ENCODE measurements at places on chromosomes 3 and 15.
A peak's percentile ranks its signal among the peaks of the same experiment; 100 is the strongest.

GRCh38 chr15:68407886-68408881 lies 23.8 kb downstream of the ITGA11 start:
- DNase-seq, result peak; percentile 27

DNA sequence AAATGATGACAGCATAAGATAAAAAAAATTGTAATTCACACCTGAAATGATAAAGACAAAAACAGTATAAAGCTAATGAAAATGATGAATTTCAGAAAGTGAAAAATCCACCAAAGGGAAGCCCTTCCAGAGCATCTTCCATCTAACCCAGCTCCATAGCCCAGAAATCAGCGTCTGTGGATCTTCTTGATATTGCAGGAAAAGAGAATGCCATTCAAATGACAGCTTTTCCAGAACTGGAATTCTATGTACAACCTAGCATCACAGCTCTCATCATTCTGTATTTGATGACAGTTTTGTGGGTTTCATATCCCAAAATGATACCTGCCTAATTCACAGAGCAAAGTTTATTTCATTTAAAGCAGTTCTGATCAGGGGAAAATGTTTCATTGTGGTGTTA lies 267.3 kb downstream of the FHIT start:
- no peak for DNase-seq

GRCh38 chr3:169071003-169071402 lies 592.5 kb downstream of the MECOM start:
- no peak for DNase-seq

- no peak for DNase-seq
Measured at GRCh38 chr15:22978691-22979237, 1.4 kb downstream of the CYFIP1 start.

DNA sequence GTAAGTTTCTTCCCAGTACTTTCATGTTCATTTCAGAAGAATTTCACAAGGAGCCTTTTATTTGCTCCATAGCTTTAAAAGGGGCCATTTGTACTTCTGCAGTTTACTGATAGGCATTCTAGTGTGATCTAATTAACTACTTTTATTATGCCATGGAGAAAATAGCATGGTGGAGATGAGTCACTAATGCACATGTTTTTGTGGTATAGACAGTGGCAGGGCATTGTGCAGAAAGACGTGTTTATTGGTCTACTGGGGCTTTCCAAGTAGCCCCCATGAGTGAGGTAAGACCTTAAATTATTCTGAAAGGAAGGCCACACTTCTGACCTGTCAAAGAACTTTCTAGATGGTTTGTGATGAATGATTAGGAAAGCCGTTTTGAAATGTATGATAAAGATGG lies 810.0 kb upstream of the NR2F2 start:
- DNase-seq, result no peak

Measured in H9 (cell line).